ENCODE measurements at places on chromosomes 12 and 14. TPM values are rescaled to one million over a fixed set of nuclear protein-coding genes. Genes with fewer than 3 reads are reported as not detected.

DNA sequence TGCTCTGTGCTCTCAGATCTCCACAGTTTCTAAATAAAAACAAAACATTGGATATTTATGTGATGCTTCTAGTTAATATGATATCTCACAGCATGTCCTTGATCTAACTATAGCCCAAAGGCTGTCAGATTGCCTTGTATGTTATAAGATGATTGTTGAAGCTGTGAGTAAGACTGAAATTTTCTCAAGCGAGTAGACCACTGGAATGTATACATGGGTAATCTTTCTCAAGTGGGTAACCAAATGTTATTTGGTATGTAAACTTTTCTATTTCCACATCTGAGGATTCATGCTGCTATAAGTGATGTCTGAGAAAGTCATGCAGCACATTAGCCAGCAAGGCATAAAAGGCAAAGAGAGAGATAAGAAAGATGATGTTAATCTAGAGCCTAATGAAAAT is 886.7 kb downstream of the NRXN3 start:
- no peaks in the 10 kb centered on the region for H3K36me3 ChIP-seq
- H3K4me1 ChIP-seq = no peaks in the 10 kb centered on the region
- H3K27me3 ChIP-seq = no peaks in the 10 kb centered on the region
- DNase-seq = no peak
- H3K4me3 ChIP-seq = no peak overlapping the region
- no peak overlapping the region for H3K27ac ChIP-seq

GRCh38 chr12:94792693-94793092 is 142.3 kb upstream of the TMCC3 start:
- H3K4me1 ChIP-seq = peaks cover 5% of the 10 kb centered on the region
- DNase-seq = no peak
- H3K36me3 ChIP-seq = no peaks in the 10 kb centered on the region
- H3K27me3 ChIP-seq = no peaks in the 10 kb centered on the region
- no peak overlapping the region for H3K27ac ChIP-seq

GRCh38 chr12:77725611-77726010 is 105.1 kb upstream of the NAV3 start:
- no peak overlapping the region for H3K27ac ChIP-seq
- no peaks in the 10 kb centered on the region for H3K4me1 ChIP-seq
- H3K27me3 ChIP-seq = no peaks in the 10 kb centered on the region

GRCh38 chr14:48140804-48141203 is 465.4 kb upstream of the MDGA2 start:
- DNase-seq = no peak
- H3K4me1 ChIP-seq = no peaks in the 10 kb centered on the region
- no peak overlapping the region for H3K4me3 ChIP-seq
- H3K27ac ChIP-seq = no peak overlapping the region
- H3K27me3 ChIP-seq = no peaks in the 10 kb centered on the region

GRCh38 chr12:30106204-30106965 is 322.6 kb upstream of the TMTC1 start:
- no peaks in the 10 kb centered on the region for H3K27me3 ChIP-seq
- no peak overlapping the region for H3K27ac ChIP-seq
- H3K36me3 ChIP-seq = no peaks in the 10 kb centered on the region
- H3K4me3 ChIP-seq = no peak overlapping the region

Gene KRT83
- total RNA-seq = not detected

Gene TTC6
- total RNA-seq = not detected

DNA sequence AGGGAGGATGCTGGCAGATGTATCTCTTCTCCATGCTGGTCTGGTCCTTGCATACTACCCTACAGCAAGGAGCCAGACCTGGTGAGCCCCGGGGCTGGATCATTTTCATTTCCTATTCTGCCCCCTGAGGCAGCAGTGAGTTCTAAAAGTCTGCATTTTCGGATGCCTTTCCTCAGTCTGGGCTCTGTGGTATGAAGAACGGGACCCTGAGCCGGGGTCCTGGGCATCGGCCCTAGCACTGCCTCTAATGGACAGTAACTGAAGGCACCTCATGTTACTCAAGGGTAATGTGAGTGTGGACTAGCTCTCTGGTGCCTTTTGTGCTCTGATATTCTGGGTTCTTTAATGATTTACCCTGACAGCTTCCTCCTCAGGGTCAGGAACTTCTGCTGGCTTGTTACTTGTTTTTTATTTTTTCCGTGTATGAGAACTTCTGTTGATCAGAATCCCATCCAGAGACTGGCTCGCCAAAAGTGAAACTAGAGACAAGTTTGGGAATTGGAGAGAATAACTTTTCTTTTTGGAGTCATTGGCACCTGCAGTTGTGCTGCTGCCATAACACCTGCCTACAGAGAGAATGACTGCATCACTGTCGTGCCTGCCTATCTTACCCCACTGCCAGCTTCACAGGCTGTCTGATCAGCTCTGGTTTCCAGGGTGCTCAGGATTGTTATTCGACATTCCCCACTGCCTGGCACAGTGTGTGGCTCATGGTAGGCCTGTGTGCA is 62.3 kb downstream of the SUSD6 start:
- peak overlapping the region; percentile 3 for H3K27ac ChIP-seq
- no peak overlapping the region for H3K4me3 ChIP-seq
- H3K36me3 ChIP-seq = no peaks in the 10 kb centered on the region
- DNase-seq = no peak
- H3K27me3 ChIP-seq = no peaks in the 10 kb centered on the region

DNA sequence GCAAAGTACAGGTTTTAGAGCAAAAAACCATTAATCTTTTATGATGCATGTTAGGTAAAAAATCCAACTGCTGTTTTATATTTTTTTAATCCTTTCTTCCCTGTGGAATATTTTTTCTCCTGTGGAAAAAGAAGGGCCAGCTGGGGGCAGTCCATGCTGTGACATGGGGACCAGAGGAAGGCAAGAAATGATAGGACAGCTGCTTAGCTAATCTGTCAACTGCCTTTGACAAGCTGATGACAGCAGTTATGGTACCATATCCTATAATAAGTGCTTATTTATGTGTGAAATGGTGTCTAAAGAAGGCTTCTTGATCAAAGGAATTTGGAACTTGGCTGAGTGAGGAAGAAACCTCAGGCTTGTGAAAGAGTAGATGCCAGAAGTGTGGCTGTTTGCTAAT is 452.4 kb upstream of the NOVA1 start:
- DNase-seq = no peak
- H3K36me3 ChIP-seq = no peaks in the 10 kb centered on the region
- no peak overlapping the region for H3K27ac ChIP-seq
- H3K4me1 ChIP-seq = no peaks in the 10 kb centered on the region
- no peaks in the 10 kb centered on the region for H3K27me3 ChIP-seq

GRCh38 chr14:104589338-104590195 is 10.0 kb downstream of the C14orf180 start:
- no peak for DNase-seq
- no peak overlapping the region for H3K4me3 ChIP-seq
- H3K27me3 ChIP-seq = peaks cover 42% of the 10 kb centered on the region
- no peaks in the 10 kb centered on the region for H3K36me3 ChIP-seq
- H3K27ac ChIP-seq = no peak overlapping the region

GRCh38 chr12:94157981-94158411 is 9.6 kb downstream of the PLXNC1 start:
- DNase-seq = no peak
- no peak overlapping the region for H3K4me3 ChIP-seq
- peaks cover 4% of the 10 kb centered on the region for H3K4me1 ChIP-seq
- H3K27ac ChIP-seq = no peak overlapping the region

Gene IRAK3
- total RNA-seq = 0.39 TPM

Measured in T-cell (primary cell).